Neural crest cell (in vitro differentiated cells): ENCODE measurements at places on chromosomes 7 and 10.
A peak's percentile ranks its signal among the peaks of the same experiment; 100 is the strongest.

- DNase-seq: no peak
Observed at GRCh38 chr7:23721456-23721855, 11.4 kb downstream of the STK31 start.

- no peak for DNase-seq
Observed at GRCh38 chr10:90614631-90615030, 243.2 kb downstream of the HTR7 start.

DNA sequence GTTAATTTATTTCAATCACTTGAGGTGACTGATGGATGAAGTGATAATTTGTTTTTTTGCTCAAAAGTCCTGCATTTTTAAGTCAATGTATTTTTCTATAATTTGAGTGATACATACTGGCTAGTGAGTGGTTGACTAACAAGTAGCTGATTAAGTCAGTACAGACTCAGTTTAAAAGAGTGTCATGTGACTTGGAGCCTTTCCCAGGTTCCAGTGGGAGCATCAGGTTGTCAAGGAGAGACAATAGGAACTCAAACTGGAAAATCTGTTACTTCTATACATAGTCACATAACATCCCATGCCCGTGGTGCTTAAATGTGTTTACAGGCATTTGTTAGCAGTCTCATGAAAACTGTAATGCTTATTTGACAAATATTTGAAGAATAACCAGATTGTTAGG lies 154.7 kb downstream of the ANK3 start:
- no peak for DNase-seq

- no peak for DNase-seq
Observed at GRCh38 chr7:80253653-80254052, 119.0 kb downstream of the GNAI1 start.

- DNase-seq: no peak
Observed at GRCh38 chr7:2488272-2488645, 12.1 kb upstream of the GRIFIN start.

- peak; percentile 79 for DNase-seq
Observed at GRCh38 chr10:120948889-120949608, 97.9 kb downstream of the WDR11 start.

DNA sequence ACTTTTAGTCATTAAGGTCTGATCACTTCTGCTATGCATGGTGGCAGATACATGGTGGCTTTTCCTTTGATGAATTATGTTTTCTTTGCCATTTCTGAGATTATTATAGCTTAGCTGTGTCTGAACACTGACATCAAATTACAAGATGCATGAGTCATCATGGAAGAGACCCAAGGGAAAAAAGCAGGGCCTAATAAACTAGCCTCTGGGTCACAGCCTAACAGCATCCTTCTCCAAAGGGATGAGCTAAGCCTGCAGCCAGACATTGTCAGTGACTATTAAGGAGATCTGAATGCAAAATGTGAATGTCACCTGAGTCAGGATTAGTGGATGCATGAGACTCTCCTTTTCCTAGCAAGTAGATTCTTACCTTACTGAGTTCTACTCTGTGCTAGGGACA lies 19.1 kb upstream of the OGDHL start:
- DNase-seq: no peak

GRCh38 chr10:116287906-116288501 lies 15.0 kb upstream of the GFRA1 start:
- peak; percentile 40 for DNase-seq

- no peak for DNase-seq
Observed at GRCh38 chr10:74674927-74675326, 151.5 kb upstream of the KAT6B start.

DNA sequence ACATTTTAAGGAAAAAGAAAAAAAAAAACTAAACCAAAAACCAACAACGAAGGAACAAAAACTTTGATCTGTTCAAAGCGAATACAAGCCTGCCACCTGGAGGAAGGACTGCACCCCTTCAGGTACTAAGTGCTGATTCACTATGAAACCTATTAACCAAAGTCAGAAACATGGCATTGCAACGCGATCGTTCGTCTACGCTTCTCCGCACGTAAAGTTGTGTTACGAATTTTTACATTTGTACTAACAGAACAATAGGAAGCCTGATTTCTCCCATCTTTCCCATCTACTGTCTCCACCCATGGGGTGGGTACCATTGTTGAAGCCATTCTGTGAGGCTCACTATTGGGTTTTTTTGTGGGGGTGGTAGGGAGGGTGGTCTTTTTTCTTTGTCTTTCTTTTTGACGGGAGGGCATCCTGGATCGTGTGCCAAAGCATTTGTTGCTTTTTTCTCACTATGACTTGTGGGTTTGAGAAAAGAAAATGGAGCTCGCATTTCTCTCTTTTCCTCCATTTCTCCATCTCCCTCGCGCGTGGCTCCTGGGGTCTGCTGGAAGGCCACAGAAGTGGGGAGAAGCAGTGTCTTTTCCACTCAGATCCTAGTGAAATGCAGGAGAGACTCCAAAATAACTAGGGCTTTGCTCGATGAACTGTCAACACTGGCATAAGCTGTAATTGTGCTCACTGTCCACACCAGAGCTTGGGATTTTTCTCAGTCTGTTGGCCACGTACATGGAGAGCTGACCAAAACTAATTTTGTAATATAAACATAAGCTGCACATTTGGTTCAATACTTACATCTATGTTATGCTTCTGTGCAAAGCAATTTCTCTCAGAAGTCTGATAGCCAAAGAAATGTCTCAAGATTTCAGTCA lies 100.9 kb upstream of the YAE1 start:
- peak; percentile 35 for DNase-seq

DNA sequence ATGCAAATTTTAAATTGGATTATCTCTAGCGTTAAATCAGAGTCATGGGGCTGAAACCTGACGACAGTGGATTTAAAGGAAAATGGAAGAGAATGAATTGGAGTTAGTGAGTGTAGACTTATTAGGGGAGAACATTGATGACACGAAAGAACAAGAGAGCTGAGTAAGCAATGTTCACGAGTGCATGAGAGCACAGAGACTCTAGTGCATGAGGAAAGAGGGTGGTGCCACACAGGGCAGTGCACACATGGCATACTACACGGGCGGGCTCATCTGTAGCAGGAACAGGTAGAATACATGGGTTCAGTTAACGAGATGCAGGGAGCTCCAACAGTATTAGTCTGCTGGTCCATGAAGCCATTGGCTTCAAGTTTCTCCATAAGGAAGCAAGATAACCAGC lies 53.9 kb downstream of the USP6NL start:
- no peak for DNase-seq

GRCh38 chr10:7908541-7909210 lies 90.4 kb downstream of the TAF3 start:
- DNase-seq: no peak

- no peak for DNase-seq
Observed at GRCh38 chr7:665736-666453, 60.6 kb upstream of the DNAAF5 start.

DNA sequence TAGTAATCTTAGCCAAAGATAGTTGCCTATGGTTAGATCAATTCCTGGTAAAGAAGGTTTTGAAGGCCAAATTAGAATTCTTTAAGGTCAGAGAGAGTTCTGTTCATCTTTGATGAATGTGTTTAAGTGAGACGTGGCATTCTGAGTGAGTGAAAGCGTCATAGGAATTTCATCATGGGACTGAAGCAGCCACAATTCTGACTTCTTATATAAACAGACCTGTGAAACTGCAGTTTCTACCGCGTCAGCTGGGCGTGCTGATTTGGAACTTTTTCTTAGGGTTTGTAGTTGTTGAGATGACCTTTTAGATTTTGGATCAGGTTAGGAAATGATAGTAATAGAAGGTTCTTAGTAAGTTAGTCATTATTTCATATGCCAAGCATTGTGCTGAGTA lies 103.8 kb downstream of the CNNM2 start:
- no peak for DNase-seq

DNA sequence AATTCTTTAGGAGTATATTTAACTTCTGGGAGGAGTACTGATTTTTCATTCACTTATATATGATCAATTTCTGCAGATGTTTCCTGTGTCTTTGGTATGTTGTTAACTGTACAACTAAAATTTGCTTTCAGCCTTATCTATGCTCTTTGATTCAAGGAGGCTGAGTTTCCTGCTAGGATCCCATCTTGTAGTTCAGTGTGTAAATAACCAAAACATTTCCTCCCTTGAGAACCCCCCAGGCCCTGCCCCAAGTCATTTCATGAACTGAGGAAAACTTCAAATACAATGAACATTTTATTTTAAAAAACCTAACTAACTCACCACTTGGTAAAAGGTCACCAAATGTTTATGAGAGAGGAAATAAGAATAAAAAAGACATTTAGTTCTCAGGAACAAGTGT lies 55.5 kb downstream of the VWA2 start:
- DNase-seq: no peak

DNA sequence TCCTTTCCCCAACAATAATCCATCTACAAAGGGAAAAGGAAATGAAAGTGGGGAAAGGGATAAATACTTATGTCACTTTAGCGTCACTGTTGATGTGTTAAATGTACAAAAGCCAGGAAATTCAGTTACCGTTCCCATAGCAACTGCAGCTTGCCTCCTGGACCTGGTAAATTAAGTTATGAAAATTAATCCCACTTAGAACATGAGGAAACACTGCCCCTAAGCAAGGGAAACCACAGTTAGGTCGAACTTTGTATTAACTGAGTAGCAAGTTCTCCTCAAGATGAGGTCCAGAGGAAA lies 338.2 kb upstream of the AOAH start:
- DNase-seq: no peak

DNA sequence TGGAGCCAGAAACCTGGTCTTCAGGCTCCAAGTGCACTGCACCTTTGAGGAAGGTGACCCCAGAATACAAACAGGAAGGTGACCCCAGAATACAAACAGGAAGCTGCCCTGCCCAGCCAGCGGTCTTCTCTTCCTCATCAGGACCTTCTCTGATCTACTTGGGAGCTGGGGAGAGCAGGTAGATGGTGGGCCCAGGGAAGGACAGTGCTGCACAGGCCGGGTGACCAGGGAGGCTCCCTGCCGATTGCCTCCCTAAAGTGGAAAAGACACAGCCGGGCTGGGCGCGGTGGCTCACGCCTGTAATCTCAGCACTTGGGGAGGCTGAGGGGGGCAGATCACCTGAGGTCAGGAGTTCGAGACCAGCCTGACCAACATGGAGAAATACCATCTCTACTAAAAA lies 151.8 kb upstream of the CHST15 start:
- no peak for DNase-seq

DNA sequence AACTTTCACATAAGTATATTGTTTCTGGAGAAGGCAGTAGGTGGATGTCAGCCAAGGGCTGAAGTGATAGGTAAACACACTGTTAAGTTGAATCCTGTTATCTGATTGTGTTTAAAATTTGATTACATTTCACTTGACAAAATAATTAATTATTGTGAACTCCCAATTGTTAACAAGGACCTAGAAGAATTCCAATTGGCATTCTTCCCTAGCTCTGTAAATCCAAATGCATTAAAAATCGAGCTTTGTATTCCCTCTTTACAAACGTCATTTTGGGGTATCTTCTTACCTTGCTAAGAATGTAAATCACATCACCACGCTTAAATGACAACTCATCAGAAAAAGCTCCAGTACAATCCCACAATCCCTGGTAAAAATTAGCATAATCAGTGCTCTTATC lies 179.9 kb downstream of the SKAP2 start:
- DNase-seq: no peak

DNA sequence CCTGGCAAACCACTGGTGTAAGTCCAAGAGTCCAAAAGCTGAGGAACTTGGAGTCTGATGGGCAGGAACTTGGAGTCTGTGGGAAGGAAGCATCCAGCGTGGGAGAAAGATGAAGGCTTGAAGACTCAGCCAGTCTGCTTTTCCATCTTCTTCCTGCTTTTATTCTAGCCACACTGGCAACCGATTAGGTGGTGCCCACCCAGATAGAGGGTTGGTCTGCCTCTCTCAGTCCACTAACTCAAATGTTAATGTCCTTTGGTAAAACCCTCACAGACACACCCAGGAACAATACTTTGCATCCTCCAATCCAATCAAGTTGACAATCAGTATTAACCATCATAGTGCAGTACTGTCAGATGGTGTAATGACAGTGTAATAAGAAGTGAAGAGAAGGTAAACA lies 119.2 kb downstream of the EPC1 start:
- DNase-seq: no peak

DNA sequence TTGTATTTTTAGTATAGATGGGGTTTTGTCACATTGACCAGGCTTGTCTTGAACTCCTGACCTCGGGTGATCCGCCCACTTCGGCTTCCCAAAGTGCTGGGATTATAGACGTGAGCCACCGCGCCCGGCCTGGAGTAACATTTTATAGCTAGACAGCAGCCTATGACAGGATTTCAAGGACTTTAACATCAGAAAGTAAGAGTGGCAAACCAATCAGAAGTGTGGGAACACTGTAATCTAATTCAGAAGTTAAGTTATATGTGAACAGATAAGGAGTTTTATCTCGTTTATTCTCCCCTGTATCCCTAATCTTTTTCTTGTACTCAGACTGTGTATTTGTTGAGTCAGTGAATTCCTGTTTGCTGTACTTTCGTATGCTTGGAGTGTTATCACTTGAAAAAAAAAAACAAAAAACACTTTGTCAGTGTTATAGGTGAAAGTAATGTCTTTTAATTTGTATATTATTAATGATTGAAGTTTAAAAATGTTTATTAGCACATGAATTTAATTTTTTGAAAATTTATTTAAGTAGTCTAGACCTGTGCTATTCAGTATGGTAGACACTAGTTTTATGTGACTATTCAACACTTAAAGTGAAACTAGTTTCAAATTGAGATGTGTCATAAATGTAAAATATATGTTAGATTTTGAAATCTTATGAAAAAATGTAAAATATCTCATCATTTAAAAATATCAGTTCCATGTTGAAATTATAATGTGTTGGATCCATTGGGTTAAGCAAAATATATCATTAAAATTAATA lies 38.6 kb downstream of the RSBN1L start:
- DNase-seq: no peak

DNA sequence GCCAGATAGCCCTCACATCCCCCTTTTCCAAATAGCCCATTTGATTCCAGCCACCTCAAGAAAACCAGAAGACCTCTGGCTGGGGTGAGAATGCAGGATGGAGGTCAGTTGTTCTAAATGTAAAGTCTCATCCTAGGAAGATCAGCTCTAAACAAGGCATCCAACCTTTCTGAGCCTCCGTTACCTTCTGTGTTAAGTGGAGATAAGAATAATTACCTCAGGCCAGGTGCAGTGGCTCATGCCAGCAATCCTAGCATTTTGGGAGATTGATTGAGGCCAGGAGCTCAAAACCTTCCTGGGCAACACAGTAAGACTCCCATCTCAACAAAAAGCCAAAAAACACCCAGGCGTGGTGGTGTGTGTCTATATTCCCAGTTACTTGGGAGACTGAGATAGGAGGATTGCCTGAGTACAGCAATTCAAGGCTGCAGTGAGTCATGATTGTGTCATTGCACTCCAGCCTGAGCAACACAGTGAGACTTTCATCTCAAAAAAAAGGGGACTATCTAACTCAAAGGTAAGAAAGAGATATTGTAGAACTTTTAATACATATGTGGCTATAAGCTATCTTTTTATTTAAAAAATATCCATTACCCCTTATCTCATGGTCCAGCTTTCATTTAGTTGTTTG lies 43.5 kb downstream of the PRTFDC1 start:
- DNase-seq: no peak

- no peak for DNase-seq
Observed at GRCh38 chr10:11017000-11017569, 587 bp upstream of the CELF2 start.

- DNase-seq: no peak
Observed at GRCh38 chr10:26507441-26507840, 69.3 kb downstream of the APBB1IP start.

- no peak for DNase-seq
Observed at GRCh38 chr10:110225441-110225755, 18.0 kb downstream of the MXI1 start.

- no peak for DNase-seq
Observed at GRCh38 chr7:1987591-1988532, 244.9 kb downstream of the MAD1L1 start.

- DNase-seq: no peak
Observed at GRCh38 chr10:77244746-77245145, 392.9 kb downstream of the KCNMA1 start.
